MCF 10A (cell line): ENCODE measurements at places on chromosomes 11 and 22. TPM values are rescaled to one million over a fixed set of nuclear protein-coding genes. Genes with fewer than 3 reads are reported as not detected.

GRCh38 chr11:10350334-10350733 lies 45.5 kb downstream of the ADM start:
- DNase-seq: peak; percentile 75

DNA sequence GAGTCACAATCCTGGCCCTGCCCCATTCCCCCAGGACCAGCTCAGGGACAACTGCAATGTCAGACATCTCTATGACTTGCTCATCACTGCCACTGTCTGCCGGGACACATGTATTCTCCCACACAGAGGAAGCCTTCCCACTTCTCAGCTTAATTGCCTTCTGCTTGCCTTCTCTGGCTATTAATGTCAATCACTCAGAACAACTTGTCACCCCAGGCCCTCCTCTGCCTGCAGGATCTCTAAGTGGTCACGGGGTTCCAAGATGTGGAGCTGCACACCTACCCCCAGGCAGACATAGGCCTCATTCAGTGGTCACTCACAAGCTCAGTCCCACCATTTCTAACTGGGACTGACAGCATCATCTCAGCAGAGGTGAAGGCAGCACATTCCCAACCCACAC lies 15.1 kb downstream of the PLEKHA7 start:
- no peak for DNase-seq

DNA sequence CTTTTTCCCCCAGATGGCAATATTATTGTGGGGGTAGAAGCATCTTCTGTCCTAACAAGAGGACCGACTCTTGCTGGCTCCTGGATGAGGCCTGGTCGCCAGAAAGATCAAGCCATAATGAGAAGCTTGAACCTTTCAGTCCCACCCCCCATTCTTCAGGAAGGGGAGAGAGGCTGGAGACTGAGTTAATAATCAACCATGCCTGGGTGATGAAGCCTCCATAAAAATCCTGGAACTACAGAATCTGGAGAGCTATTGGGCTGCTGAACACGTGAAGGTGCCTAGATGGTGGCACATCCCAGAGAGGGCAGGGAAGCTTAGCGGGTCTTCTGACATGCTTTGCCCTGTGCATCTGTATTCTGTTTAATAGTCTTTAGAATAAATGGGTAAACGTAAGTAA lies 16.3 kb downstream of the AP5B1 start:
- DNase-seq: no peak

DNA sequence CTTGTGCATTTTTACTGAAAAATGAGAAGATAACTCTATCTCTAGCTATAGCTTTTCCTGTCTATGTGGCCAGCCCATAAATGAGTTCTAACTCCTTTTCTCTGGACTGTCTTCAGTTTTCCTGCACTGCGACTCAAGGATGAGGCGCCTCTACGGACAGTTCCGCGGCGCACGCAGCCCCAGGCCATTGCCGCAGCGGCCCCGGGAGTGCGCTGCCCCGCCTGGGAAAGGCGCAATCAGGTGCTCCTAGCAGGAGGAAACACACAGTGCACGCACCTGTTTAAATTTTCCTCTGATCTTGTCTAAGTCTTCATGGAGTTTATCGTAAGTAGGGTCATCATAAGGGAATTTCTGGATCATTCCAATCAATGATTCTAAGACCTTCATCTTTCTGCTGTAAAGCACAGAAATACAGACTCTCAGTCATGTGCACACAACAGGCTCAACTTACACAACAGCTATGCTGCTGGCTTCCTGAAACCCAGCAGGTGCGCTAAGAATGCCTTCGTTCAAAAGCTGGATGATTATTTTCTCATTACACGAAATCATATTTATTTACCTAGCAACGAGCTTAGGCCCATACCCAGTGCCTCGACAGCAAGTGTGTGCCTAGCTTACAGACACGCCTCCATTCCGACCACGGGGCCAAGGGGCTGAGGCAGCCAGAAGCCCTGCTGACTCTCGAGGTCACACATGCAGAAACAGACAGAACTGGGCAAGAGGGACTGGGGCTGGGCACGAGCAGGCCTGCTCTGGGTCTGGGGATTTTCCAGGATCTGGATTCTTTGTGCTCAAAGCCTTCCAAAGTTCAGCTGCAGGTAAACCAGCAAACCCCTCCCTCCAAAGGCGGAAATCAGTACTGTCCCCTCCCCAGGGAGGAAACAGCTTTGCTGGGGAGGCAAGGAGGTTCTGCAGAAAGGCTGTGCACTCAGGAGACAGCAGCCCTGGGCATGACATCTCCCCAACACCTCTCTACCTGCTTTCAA lies 7.2 kb downstream of the LTO1 start:
- no peak for DNase-seq

- DNase-seq: no peak
These were observed 2.2 kb downstream of the TANGO2 start for GRCh38 chr22:20022978-20023613.

DNA sequence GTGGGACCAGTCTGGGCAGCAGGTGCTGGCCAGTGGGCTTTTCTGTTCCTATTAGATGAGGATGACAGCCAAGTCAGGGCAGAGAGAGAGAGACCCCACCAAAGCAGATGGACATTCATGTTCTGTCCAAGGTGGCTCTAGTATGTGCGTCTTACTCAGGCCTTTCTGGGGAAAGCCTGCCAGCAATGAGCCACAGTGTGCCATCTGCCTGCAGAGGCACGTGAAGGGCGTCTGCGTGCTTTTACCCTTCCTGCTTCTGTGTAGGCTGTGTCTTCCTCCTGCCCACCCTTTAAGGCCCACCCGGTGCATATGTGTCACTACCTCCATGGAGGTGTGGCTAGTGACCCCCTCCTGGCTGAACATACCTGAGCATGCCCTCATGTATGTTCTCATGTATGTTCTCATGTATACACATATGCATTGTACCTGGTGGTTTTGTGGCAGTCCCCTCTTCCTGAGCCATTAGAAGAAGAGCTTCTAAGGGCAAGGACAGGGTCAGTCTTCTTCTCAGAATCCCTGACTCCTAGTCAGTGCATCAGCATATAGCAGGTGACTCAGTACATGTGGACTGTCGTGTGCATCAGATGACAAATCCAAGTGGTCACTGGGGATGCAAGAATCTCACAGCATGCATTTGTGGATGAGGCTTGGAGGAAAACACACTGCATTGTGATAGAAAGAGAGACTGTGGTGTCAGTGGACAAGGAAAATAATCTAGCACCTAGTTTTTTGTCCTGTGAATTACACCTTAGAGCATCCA lies 90.4 kb upstream of the YWHAH start:
- DNase-seq: no peak

DNA sequence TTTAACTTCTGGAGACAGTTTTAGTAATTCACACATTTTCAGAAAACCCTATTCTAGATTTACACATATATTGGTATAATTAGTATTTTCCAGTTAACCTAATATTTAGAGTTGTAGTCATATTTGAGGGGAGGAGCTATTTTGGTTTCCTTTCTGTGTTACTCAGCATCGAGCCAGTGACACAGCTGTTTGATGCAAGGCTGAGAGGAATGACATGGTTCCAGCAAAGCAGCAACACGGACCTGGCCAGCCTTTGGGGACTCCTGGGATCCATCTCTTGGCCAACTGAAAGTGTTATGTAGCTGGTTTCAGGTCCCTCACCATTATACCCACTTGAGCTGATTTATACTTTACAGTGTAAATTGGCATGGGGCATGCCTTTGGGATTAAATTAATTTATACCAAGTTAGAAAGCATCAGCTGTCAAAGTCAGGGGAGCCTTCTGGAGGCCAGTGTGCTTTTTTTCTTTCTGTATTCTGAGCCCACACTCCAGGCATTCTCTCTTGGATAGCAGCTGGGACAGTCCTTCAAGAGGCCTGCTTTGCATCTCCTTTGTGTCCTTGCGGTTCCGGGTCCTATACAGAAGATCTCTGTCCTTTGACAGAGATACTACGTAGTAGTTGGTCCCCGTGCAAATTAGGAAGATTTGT lies 91.3 kb upstream of the SLC25A18 start:
- no peak for DNase-seq

DNA sequence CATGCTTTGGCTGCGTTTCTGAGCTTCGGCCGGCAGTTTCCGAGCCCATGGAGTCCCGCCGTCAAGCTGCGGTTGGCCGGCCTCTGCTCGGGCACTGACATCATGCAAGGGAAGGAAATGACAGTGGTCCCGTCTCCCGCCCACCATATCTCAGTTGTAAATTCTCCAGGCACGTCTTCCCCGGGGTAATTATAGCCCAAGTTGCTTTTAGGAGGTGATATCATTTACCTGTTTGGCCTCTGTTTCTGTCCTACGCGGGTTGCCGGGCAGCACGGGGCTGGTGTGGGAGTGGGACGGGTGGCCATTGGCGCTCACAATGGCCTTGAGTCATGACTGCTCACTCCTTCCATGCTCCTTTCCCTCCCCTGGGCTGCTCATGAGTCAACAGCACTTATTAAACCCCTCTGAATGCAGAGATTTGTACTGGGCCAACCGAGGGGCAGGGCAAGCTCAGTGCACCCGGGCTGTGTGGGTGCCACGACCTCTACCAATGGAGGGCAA lies 4.2 kb upstream of the ANO1 start:
- DNase-seq: no peak

- DNase-seq: peak; percentile 85
These were observed 773 bp downstream of the HRAS start for GRCh38 chr11:534396-535209.

GRCh38 chr11:68552542-68552941 lies 92.0 kb downstream of the PPP6R3 start:
- no peak for DNase-seq

GRCh38 chr11:88596786-88597185 lies 259.2 kb upstream of the CTSC start:
- DNase-seq: peak; percentile 29

DNA sequence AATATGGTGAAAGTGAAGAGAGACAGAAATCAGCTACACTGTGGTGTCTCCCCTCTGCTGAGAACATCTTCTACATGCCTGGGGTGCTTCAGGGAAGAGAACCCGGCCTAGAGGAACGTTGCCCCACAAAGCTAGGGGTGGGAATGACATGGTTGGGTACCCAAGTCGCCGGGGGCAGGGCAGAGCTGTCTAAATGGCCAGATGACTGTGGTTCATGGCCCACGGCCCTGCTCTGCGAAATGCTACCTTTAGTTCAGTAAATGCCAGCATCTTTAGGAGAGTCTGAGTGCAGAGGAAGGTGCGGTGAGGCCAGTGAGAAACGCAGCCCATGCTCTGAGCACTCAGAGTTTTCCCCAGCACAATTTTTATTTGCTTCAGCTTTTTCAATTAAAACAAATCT lies 12.8 kb downstream of the BRD1 start:
- DNase-seq: no peak

DNA sequence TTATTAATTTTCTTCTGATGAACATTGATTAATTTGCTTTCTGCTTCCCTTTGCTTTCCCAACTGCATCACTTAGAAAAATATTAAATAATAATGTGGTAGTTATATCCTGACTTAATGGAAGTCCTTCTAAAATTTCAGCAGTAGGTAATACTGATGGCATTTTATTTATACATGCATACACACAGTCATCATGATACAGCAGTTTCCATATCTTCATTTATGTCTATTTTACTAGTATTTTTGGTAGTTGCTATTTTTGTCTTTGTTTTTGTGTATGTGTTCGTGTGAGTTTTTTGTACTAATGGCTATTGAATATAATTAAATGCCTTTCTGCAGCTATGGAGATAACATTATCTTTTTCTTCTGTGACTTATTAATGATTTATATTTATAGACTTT lies 484.7 kb upstream of the CNTN5 start:
- DNase-seq: no peak

- DNase-seq: no peak
These were observed 52.4 kb upstream of the RBFOX2 start for GRCh38 chr22:36081023-36081431.

- DNase-seq: peak; percentile 81
These were observed 5.7 kb downstream of the ZP1 start for GRCh38 chr11:60872961-60873524.

GRCh38 chr22:38549101-38549894 lies 20.7 kb downstream of the DMC1 start:
- DNase-seq: no peak

- DNase-seq: no peak
These were observed 44.8 kb downstream of the FAM83F start for GRCh38 chr22:40039482-40040115.

DNA sequence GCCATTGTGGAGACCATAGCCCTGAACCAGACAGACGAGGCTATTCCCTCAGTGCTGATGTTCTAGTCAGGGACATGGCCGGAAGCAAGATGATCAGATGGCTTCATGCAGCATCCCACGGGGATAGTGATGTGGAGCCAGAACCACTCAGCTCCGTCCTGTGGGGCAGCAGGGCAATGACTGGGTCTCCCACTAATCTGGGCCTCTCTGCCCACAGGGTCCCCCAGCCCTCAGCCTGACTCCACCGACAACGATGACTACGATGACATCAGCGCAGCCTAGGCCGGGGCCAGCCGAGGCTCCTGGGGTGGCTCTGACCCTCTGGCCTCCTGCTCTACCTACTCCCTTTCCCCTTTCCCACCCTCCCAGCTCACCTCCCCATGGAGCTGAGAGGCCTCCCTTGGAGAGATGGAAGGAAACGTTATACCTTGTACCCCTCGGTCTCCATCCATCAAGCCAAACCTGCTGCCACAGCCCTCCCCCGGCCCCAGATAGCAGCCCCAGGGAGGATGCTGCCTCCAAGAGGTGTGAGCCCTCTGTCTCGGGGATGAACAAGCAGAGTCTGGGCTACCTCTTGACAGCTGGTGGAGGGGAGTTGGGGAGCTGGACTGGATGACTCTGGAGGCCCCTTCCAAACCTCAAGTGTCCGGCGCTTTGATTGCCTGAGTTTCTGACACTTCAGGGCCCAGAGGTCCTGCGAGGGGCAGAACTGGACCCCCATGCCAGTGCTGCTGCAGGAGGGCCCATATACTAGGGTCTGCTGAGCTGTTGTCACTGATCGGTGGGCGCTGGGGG lies 47.8 kb downstream of the CD6 start:
- no peak for DNase-seq

GRCh38 chr22:31248965-31249958 lies 37.2 kb downstream of the LIMK2 start:
- peak; percentile 48 for DNase-seq

DNA sequence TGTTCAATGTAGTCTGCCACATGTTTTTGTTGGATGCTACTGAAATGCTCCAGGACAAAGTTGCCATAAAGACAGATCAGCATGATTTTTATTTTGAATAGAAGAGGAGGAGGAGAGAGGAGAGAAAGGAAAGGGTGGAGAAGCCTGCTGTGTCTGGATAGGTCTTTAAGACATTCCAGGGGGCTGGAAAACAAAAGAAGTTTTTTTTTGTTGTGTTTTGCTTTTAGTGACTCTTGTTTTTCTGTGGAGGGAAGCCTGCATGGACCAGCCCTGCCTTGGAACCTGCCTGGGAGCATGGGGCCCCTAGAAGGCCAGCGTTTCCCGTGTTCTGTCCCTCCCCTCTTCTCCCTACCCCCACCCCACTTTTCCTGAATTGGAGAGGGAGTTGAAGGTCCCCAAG lies 2.3 kb downstream of the TSPAN18 start:
- DNase-seq: no peak

Gene GSTT2B
- 15.6 and 22.7 TPM in 2 replicates for total RNA-seq

Gene TST
- total RNA-seq: 16.2 and 16.4 TPM in 2 replicates

Gene ST14
- total RNA-seq: 24.8 and 27.2 TPM in 2 replicates

Gene LDHAL6A
- not detected in 2 replicates for total RNA-seq

Gene SMC1B
- not detected in 2 replicates for total RNA-seq

Gene HPX
- 0.71 and 0.75 TPM in 2 replicates for total RNA-seq

Gene BAIAP2L2
- 3.6 and 7.1 TPM in 2 replicates for total RNA-seq

Gene OR52H1
- total RNA-seq: not detected in 2 replicates

Gene OR4P4
- total RNA-seq: not detected in 2 replicates

Gene FOLH1
- total RNA-seq: not detected in 2 replicates

Gene SCT
- not detected in 2 replicates for total RNA-seq
